ENCODE measurements at places on chromosomes 16 and 17.

DNA sequence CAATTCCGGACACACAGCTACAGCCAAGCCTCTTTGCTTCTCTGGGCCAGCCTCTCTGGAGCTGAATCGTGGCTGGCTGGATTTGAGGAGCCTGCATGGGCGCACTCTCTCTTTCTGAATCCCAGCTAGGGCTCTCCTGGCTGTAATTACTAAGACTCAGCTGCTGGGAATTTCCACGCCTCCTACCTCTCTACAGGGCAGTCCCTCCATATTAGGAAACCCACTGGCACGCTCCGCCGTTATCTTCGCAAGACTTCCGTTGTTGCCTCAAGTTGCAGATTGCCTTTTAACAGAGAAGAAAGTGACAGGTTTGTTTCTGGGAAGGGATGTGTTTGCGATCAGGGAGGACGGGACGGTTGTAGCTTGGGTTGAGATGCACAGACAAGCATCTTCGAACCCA is 188.4 kb upstream of the NLRP1 start:
- DNase-seq = no peak

DNA sequence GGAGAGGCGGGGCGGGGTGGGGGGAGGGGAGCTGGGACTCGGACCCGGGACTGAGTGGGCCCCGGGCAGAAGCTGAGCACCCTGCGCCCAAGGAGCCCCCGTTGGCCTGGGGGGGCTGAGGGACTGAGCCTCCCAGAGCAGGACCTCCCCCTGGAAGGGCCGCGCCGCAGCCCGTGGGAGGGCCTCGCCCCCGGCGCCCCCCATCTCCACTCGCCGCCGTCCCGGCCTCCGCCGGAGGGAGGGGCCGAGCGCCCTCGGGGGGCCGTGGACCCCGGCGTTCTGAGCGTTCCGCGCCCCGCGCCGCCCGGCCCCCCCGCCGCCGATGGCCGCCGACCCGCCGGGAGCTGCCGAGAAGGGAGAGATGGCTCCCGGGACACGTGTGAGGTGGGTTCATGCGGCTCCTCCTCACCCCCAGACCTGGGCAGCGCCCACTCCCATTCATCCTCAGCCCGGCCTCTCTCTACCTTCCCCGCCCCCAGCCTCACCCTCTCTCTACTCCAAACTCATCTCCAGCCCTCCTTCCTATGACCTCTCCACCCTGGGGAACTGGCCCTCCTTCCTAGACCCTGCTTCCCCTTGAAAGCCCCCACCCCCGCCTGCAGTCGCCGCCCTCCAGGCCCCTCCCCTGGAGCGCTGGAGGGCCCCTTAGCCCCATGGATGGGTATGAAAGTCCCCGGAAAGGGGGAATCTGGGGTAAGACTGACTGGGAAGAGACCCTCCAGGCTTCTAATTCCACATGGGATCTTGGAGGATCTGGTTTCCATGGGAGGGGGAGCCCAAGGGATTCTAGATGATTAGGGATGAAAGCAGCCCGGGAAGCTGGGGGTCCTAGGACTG is 922 bp downstream of the FBXL19 start:
- DNase-seq = no peak

DNA sequence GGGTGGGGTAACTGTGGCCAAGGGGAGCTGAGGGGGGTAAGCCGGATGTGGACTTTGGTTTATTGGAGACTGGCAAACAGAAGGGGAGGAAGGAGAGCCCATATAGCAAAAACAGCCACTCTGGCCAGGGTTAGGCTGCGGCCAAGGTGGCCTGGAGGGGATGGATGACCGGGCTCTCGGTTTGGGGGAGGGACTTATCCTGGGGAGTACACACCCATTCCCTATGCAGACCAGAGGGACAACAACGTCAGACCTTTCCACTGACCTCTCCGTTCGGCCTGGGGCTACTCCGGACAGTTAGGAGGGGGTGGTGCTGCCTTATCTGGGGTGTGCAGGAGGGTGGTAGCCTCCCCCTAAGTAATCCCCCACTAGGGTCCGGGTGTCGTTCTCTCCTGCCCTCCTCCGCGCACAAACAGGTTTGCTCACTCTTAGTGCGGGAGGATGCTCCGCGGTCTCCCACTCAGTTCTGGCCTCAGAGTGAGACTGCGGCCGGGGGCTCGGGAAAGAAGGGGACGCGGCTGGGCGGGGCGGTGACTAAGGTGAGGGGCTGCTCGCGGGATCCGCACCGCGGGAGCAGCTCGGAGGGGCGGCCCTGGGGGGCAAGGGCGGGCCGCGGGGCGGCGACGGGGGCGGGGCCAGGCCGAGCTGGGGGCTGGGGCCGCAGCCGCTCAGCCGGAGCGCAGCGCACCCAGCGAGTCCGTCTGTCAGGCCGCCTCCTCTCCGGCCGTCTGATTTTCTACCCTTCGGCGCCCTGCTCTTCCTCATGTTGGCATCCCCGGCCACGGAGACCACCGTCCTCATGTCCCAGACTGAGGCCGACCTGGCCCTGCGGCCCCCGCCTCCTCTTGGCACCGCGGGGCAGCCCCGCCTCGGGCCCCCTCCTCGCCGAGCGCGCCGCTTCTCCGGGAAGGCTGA is at the start of gene WNK4:
TSS of gene WNK4 (plus strand) at position 675 of the 915 bp plus-strand sequence. CDS start at position 764, 89 bp downstream.
- no peak for DNase-seq

DNA sequence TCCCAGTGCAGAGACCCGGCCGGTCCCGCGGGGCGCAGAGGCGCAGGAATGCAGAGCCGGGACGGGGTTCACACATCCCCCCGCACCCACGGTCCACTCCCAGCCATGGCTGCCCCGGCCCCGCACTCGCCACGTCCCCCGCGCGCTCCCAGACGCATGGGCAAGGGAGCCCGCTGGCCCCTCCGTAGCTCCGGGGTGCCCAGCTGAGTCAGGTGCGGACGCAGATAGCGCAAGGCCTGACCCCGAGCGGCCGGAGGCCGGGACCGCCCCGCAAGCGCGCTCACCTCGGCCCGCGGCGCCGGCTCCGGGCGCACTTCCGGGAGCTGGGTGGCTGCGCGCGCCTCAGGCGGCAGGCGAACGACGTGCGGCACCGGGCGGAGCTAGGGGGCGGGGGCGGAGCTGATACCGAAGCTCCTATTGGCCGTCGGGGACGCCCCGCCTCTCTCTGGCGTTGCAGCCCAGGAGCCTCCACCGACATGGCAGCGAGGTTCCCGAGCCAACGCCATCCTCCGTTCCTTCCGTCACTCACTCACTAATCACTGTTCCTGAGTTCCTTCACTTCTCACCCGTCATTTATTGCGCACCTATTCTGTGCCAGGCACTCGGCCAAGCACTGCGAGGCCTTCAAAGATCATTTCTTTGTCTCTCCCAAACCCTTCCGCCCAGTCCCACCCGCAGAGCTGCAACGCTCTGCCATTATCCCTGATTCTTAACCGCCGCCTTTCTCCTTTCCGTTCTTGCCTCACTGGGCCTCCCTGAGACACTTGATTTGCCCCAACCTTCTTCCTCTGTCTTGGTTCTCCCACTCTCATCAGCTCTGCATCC is at the start of gene ZNF18:
TSS of gene ZNF18 (minus strand) at position 329 of the 825 bp plus-strand sequence. CDS start 4,646 bp downstream, outside the sequence.
- DNase-seq = peak; percentile 97

GRCh38 chr16:87821376-87822107 is 47.8 kb downstream of the SLC7A5 start:
- DNase-seq = no peak

DNA sequence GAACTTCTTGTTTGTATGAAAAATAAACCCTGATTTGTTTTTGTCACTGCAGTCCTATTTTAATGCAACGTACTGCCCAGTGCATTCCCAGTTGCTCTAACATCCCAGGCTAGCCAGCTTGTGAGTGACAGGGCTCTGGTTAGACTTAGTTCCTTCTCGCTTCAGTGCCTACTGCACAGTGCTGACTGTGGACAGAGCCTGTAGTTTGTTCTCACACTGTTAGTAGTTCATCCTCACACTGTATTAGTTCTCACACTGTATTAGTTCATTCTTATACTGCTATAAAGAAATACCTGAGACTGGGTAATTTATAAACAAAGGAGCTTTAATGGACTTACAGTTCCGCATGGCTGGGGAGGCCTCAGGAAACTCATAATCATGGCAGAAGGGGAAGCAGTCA is 116.6 kb upstream of the SALL1 start:
- DNase-seq = no peak

GRCh38 chr17:40026816-40027613 is 11.8 kb downstream of the CSF3 start:
- peak; percentile 83 for DNase-seq

DNA sequence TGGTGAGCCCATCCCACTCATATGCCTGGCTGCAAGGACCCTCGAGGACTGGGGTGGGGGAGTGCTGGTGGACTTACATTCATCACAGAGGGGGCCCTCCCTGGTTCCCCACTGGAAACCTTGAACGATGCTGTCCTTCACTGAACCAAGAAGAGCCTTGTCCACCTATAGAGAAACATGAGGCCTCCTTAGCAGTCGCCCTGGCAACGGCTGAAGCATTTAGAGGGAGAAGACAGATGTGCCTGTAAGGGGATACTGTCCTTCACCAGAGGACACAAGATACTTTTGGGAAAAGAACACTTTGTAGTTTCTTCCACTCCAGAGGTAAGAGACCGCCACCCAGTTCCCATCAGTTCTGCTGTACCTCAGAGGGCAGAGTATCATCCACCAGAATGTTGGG is 6.5 kb downstream of the HIGD1B start:
- no peak for DNase-seq

DNA sequence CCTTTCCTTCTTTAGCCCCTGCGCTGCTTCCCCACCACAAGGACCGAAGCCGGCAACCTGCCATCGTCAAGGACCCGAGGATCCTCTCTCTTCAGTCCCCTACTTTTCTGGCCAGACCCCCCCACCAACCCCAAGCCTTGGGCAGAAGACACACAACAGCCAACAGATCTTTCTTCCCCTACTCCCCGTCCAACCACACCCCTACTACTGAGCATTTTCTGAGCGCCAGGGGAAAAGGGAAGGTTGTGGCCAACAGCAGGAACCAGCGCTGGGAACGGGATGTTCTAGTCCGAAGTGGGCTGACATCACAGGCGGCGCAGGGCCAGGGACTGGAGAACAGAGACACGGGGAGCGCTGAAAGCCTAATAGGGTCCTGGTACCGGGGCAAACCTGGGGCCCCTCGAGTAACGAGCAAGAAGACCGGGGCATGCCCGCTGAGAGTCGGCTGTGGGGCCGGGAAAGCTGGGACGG is 528 bp downstream of the PER1 start:
- DNase-seq = no peak

DNA sequence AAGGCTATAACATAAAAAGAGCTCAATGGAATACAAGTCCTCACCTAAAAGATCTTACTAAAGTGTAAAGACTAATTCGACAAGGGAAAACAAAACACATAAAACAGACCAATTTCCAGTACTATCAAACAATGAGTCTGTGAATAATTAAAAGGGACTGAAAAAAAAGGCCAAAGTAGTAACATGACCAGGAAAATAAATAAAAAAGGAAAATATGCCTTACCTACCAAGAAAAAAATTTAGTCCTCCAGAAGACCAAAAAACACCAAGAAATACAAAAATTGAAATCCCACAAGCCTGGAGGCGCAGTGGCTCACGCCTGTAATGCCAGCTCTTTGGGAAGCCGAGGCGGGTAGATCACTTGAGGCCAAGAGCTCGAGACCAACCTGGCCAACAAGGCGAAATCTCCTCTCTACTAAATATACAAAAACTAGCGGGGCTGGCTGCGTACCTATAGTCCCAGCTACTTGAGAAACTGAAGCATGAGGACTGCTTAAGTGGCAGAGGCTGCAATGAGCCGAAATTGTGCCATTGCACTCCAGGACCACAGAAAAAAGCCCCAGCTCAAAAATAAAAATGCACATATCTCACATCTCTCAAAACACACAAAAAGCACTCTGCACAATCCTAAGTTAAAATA is 60.8 kb downstream of the TEX14 start:
- peak; percentile 77 for DNase-seq

GRCh38 chr17:9402590-9403199 is 172.9 kb downstream of the STX8 start:
- DNase-seq = peak; percentile 41

DNA sequence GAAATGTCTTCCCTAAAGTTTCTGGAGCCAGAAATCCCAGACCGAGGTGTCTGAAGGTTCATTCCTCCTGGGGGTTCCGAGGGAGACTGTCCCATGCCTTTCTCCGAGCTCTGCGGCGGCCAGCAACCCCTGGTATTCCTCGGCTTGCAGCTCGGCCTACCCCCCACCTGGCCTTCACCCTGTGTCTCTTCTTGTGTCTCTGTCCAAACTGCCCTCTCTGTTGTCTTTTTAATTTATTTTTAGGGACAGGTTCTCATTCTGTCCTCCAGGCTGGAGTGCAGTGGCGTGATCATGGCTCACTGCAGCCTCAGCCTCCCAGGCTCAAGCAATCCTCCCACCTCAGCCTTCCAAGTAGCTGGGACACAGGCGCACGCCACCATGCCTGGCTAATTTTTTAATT is 211.7 kb downstream of the SEC14L1 start:
- DNase-seq = no peak

DNA sequence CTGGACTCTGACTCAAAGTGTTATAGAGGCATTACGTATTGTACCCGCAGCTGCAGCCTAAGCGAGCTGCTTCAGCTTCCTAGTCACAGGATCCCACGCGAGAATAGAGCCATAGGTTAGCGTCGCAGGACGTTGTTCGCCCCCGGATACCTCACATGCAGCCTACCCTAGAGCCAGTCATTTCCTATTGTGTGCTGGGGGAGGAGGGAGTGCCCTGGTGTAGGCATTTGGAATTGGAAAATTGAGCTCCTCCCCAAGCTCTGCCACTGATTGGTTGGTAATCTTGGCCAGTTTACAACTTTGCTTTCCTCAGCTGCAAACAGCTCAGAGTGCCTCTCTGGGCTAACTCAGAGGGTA is 530 bp downstream of the NAA60 start:
- peak; percentile 61 for DNase-seq

DNA sequence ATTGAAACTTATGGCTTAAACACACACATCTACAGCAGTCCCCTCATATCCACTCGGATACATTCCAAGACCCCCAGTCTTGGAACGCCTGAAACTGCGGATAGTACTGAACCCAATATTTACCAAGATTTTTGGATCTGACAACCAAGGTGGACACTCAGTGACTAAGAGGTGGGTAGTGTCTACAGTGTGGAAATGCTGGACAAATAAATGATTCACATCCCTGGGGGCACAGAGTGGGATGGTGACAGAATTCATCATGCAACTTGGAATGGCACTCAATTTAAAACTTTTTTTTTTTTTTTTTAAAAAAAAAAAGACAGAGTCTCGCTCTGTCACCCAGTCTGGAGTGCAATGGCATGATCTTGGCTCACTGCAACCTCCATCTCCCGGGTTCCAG is 54.2 kb upstream of the TRAP1 start:
- no peak for DNase-seq

GRCh38 chr17:72121164-72122009 is 567 bp downstream of the SOX9 start:
- no peak for DNase-seq

DNA sequence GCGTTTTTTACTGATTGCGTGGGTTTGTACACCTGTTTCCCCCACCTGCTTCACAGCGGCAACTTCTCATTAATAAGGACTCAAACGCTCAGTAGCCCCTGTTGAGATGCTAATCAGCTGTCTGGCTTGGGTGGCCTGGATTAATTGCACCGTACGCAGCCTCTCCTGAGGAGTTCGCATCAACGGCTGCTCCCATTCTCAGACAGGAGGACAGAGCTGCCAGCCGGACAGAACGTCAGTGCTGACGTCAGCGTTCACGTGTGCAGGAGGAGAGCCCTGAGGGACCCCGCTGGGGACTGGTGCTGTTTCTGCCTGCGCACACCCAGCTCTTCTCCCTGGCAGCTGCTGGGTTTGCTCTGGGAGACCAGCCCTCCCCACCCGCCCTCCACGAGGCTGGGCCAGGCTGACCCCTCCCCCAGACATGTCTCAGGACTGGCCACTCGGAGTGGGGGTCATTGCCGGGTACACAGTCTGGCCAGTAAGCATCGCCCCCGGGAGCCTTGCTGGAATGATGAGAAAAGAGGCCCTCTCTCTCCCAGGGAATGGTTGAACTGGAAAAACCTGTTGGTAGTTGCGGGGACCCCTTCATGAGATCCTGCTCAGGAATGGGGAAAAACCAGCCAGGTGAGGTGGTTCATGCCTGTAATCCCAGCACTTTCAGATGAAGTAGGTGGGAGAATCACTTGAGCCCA is 5.7 kb upstream of the BANP start:
- DNase-seq = peak; percentile 22

Data from activated CD4-positive, alpha-beta T cell treated with anti-CD3 and anti-CD28 coated beads, Interleukin-10, Interleukin-2, amounts not matched to agents 100 ng/mL and 50 ng/mL, durations not matched to agents 16 hours and 8 hours (primary cell).